Sigmoid colon (tissue), 7 donors: ENCODE measurements at places on chromosomes 2 and 18. TPM values are rescaled to one million over a fixed set of nuclear protein-coding genes. Genes with fewer than 3 reads are reported as not detected.

- no peak overlapping the region for H3K27ac ChIP-seq
- H3K4me3 ChIP-seq, result no peak overlapping the region
- DNase-seq, result no peak
- no peaks in the 10 kb centered on the region for H3K4me1 ChIP-seq
- H3K36me3 ChIP-seq, result no peaks in the 10 kb centered on the region
- H3K27me3 ChIP-seq, result no peaks in the 10 kb centered on the region
Measured at GRCh38 chr2:126635281-126635680, 20.7 kb upstream of the GYPC start.

DNA sequence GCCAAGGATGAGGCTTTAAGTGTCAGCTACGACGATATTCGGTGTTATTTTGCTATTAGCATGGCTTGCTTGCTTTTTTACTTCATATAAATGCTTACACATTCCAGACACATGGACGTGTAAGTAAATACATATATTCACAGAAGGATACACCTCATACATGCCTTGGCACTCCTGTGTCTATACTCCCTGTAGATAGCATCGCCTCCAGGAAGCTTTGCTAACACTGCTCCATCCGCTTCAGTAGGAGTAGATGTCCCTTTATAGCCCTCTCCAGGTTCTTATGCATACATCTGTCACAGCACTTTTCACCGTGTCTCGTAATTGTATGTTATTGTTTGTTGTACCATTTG, 27.5 kb upstream of the KCTD1 start:
- no peak for DNase-seq
- H3K27ac ChIP-seq, result no peak overlapping the region
- no peaks in the 10 kb centered on the region for H3K27me3 ChIP-seq
- peaks cover 6% of the 10 kb centered on the region for H3K4me1 ChIP-seq
- H3K36me3 ChIP-seq, result no peaks in the 10 kb centered on the region

The ADCY3 gene
- polyA plus RNA-seq, result 38.9 TPM

DNA sequence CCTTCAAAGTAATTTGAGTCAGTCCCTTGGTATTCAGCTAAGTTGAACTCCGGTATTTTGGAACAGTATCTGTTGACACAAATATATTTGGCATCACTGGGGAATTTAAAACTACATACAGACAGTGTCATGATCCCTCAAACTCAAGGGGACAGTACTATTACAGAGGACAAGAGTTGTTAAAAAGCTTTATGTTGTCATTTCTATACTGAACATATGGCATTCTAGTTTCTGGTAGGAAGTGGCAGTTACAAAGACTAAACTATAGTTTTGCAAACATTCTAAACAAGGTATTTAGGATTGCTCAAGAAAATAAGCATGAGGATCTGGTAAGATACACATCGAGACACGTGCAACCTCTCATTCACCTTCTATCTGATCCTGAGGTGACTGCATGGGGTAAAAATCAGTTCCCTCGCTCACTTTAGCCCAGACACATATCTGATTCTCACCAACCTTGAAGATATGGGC, 16.6 kb upstream of the CCNYL1 start:
- no peak overlapping the region for H3K27ac ChIP-seq
- no peaks in the 10 kb centered on the region for H3K27me3 ChIP-seq
- no peaks in the 10 kb centered on the region for H3K36me3 ChIP-seq
- no peak overlapping the region for H3K4me3 ChIP-seq
- H3K4me1 ChIP-seq, result no peaks in the 10 kb centered on the region
- DNase-seq, result no peak

The NMUR1 gene
- polyA plus RNA-seq, result not detected

The PLB1 gene
- polyA plus RNA-seq, result 1.8 TPM

DNA sequence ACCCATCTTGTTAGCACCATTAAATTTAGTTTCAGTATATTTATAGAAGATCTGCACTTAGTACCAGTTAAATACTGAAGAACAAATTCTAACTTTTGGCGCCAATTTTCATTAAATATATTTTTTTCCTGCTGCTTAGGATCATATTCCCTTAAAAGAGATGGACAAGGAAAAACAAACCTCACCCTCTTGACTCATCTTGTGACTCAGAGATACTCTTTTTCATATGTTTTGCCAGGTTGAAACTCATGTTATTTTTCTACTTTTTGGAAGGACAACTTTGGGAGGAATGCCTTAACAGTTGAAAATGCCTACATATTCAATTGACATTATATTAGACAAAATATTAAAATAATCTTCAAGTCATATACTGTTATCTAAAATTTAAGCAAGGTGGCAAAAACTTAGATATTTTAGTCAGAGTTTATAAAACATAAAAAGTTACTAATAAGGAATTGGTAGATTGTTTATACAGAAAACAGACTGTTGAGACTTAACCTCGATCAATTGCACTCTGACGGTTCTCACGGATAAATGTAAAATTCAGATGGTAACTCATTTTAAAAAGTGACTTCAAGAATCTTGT, 36.2 kb downstream of the PNO1 start:
- no peak for DNase-seq
- H3K27ac ChIP-seq, result no peak overlapping the region
- no peaks in the 10 kb centered on the region for H3K36me3 ChIP-seq
- H3K4me3 ChIP-seq, result no peak overlapping the region

- H3K27me3 ChIP-seq, result no peaks in the 10 kb centered on the region
- no peaks in the 10 kb centered on the region for H3K36me3 ChIP-seq
- no peak overlapping the region for H3K4me3 ChIP-seq
Measured at GRCh38 chr2:56230156-56230555, 46.4 kb downstream of the CCDC85A start.

GRCh38 chr2:54897420-54898310, 152.6 kb downstream of the RTN4 start:
- no peaks in the 10 kb centered on the region for H3K27me3 ChIP-seq
- no peak overlapping the region for H3K27ac ChIP-seq
- H3K4me1 ChIP-seq, result no peaks in the 10 kb centered on the region
- no peak for DNase-seq
- H3K4me3 ChIP-seq, result no peak overlapping the region

DNA sequence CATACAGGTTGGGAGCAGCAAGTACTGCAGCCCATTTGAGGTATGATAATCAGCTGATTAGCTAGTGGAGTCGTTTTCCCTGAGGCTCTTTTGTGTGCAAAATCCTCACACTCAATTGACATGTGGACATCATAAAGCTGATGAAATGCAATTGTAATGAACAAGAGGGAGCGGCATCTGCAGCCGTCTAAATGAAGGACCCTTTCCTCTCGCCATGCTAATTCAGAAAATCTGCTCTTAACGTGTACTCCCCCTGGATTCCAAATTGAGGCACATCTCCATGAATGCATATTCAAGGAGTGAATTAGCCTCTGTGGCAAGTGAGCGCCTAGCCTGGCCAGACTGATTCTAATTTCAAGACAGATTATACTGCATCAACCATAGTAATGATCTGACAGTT, 260.9 kb upstream of the ATP5MC3 start:
- DNase-seq, result no peak
- H3K4me1 ChIP-seq, result no peaks in the 10 kb centered on the region
- H3K4me3 ChIP-seq, result no peak overlapping the region
- no peaks in the 10 kb centered on the region for H3K36me3 ChIP-seq
- H3K27me3 ChIP-seq, result no peaks in the 10 kb centered on the region

DNA sequence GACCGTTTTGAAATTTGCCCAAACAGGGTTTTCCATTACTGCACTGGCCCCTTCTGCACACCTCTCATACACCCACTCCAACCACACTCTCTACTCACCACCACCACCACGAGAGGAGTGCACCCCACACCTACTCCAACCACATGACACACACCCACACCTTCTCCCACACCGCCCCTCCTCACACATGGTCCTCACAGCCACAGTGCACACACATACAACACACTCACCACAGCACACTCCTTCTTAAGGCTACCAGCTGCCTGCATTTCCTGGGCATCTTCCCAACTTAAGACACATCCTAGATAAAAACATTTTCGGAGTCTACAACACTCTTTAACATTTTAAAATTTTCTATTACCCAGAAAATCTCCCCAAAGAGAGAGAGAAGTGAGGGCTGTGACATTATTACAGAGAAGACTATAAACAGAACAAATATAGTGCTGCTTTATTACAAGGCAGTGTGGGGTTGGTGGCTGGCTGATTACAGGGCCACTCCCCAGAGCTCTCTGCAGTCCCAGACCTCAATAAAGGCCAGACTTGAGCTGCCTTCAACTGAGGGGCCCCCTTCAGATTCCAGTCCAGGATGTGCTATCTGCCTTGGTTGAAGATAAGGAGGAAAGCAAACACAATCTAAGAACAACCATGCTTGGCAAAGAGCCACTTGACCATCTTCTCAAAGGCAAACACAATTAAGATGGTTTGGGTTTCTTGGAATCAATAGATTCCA, 36.1 kb downstream of the NHEJ1 start:
- no peak overlapping the region for H3K4me3 ChIP-seq
- no peak for DNase-seq
- H3K4me1 ChIP-seq, result no peaks in the 10 kb centered on the region
- no peaks in the 10 kb centered on the region for H3K36me3 ChIP-seq

DNA sequence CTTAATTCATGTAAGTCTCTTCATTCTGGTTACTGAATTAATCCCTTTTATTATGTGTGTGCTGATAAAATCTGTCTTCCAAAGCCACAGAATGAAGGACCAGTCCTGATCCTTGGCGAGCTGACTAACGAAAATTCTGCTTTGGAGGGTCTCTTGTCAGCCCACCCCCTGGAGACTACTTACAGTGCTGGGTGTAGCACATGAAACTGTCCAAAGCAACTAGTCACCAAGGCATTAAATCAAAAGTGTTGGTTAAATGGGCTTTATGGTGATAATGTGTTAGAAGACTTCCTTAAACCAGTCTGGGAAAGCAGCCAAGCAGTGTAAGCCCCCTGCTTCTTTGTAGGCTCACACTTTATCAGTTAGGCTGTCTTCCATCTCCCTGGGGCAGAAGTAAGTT, 420.2 kb downstream of the SUCLG1 start:
- no peak overlapping the region for H3K4me3 ChIP-seq
- no peaks in the 10 kb centered on the region for H3K36me3 ChIP-seq

The ARHGAP25 gene
- polyA plus RNA-seq, result 2.8 TPM

DNA sequence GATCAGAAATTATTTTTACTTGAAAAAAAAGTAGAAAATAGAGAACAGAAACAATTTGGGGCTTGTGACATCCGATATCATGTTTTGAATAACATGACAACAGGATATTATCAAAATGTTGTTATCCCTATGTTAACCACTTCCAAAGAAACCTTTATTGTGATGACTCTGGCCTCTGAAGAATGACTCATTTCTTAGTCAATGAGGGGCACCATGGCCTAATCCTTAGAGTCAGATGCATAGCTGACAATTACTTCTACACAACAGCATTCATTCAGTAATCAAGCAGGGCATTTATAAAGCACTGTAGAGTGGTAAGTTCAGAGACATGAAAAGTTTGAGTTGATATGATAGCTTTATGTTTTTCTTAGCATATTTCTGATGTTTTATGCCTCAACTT, 703.0 kb downstream of the RNF144A start:
- no peaks in the 10 kb centered on the region for H3K36me3 ChIP-seq
- H3K4me1 ChIP-seq, result no peaks in the 10 kb centered on the region
- H3K27ac ChIP-seq, result no peak overlapping the region
- no peak overlapping the region for H3K4me3 ChIP-seq

The CHRND gene
- not detected for polyA plus RNA-seq

- no peaks in the 10 kb centered on the region for H3K36me3 ChIP-seq
- no peaks in the 10 kb centered on the region for H3K4me1 ChIP-seq
- no peak overlapping the region for H3K4me3 ChIP-seq
- H3K27me3 ChIP-seq, result no peaks in the 10 kb centered on the region
- H3K27ac ChIP-seq, result no peak overlapping the region
Measured at GRCh38 chr2:195632856-195633572, 24.0 kb upstream of the SLC39A10 start.

- no peaks in the 10 kb centered on the region for H3K36me3 ChIP-seq
- no peaks in the 10 kb centered on the region for H3K4me1 ChIP-seq
- DNase-seq, result no peak
- no peak overlapping the region for H3K27ac ChIP-seq
- H3K4me3 ChIP-seq, result no peak overlapping the region
- H3K27me3 ChIP-seq, result no peaks in the 10 kb centered on the region
Measured at GRCh38 chr2:7452110-7452876, 535.1 kb downstream of the RNF144A start.

The SDC1 gene
- polyA plus RNA-seq, result 14.4 TPM

- DNase-seq, result no peak
- no peaks in the 10 kb centered on the region for H3K36me3 ChIP-seq
- no peak overlapping the region for H3K27ac ChIP-seq
- H3K27me3 ChIP-seq, result no peaks in the 10 kb centered on the region
Measured at GRCh38 chr2:105952131-105952530, 207.4 kb downstream of the NCK2 start.

DNA sequence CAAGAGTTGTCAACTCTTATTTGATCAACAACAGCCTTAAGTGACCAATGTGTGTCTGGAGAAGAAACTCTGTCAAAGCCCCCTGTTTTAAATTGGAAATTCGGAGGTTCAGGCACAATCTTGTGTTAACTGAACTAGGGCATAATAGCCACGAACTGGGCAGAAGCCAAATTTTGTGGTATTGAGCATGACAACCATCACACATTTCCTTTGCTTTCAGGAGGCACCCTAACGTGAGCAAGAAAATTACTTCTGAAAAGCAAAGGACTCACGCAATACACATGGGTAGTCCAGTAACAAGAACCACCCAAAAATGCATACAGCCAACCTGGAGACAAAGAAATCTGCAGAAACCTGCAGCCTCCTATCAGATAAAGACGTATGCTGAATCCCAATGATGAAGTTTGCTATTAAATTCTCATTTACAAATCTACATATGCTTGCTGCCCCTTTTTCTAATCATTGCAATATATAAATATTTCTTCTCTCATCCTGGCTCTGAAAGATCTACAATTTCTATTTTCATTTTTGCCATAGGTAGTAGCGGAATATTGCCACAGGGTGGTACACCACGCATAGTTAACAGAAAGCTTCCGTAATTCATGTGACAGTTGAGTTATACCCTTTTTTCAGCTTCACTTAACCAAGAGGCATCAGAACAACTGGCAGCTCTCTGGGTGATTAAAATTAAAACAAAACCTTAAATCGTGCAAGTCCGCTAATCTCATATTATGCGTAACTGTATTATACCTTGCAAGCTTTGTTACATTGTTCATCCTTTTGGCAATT, 495.8 kb downstream of the NRXN1 start:
- DNase-seq, result no peak
- no peaks in the 10 kb centered on the region for H3K27me3 ChIP-seq
- H3K4me1 ChIP-seq, result no peaks in the 10 kb centered on the region
- no peak overlapping the region for H3K4me3 ChIP-seq
- H3K27ac ChIP-seq, result no peak overlapping the region

- peaks cover 18% of the 10 kb centered on the region for H3K27me3 ChIP-seq
- H3K27ac ChIP-seq, result no peak overlapping the region
- no peak for DNase-seq
- H3K4me3 ChIP-seq, result no peak overlapping the region
- no peaks in the 10 kb centered on the region for H3K36me3 ChIP-seq
Measured at GRCh38 chr18:49841236-49842217, 28.2 kb upstream of the ACAA2 start.

DNA sequence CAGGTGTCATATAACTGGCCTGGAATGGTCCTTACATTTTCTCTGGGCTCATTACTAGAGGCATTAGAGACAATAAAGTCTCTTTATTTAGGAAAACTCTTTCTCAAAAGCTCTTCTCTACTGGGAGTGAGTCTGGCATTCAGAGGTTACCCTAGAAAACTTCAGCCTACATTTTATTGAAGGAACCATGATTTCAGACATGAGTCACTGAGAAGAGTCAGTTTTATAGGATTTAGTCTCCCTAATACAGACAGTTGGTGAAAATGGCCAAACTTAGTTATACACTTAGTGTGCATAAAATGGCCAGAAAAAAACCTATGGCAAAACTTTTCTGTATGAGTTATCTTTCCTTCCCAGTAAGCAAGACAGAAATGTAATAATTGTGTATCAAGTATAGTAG, 689.4 kb downstream of the ZEB2 start:
- no peak overlapping the region for H3K4me3 ChIP-seq
- no peaks in the 10 kb centered on the region for H3K36me3 ChIP-seq
- no peaks in the 10 kb centered on the region for H3K27me3 ChIP-seq
- H3K4me1 ChIP-seq, result no peaks in the 10 kb centered on the region

The ACMSD gene
- not detected for polyA plus RNA-seq
